Gastrocnemius medialis (tissue), 4 donors: ENCODE measurements at places on chromosomes 11 and 22. TPM values are rescaled to one million over a fixed set of nuclear protein-coding genes. Genes with fewer than 3 reads are reported as not detected.

GRCh38 chr22:49026494-49027367 lies 800.9 kb downstream of the BRD1 start:
- no peaks in the 10 kb centered on the region for H3K4me1 ChIP-seq
- H3K27ac ChIP-seq = no peak overlapping the region
- H3K4me3 ChIP-seq = no peak overlapping the region
- DNase-seq = no peak

DNA sequence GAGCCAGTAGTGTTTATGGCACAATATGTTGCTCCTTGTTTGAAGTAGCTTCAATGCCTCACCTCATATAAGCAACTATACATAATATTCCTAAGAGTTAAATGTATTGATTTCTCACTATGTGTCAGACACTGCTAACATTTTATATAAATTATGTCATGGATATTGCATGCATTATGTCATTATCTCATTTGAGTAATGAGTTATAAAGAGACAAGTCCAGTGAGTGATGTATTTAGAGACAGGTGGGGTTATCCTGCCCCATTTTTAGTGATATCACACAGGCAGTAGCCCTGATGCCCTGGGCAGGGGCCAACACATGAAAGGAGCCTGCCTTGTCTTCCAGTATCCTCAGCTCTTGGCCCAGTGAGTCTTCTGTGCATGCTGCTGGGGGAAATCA lies 247.0 kb upstream of the SESN3 start:
- no peak overlapping the region for H3K27ac ChIP-seq
- H3K4me3 ChIP-seq = no peak overlapping the region
- no peaks in the 10 kb centered on the region for H3K4me1 ChIP-seq

DNA sequence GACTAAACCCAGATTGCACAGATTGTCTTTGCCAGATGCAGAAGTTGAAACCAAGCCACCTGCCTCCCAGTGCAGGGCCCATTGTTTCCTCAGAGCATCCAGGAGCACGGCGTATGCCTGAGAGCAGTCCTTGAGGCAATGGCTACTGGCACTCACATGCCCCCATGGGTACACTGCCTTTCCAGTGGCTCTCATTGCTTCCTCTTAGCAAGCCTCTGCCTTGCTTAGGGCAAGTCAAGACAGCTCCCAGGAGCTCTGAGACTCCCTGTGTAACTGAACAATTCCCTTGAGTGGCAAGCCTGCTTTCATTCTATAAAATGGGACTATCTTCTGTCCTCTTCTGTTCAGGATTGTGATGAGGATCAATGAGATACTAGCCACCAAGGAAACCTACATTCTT lies 4.1 kb downstream of the SYTL2 start:
- H3K27me3 ChIP-seq = no peaks in the 10 kb centered on the region
- DNase-seq = no peak

GRCh38 chr11:29756871-29757270 lies 260.0 kb downstream of the KCNA4 start:
- H3K4me1 ChIP-seq = no peaks in the 10 kb centered on the region
- DNase-seq = no peak
- H3K27me3 ChIP-seq = no peaks in the 10 kb centered on the region
- H3K36me3 ChIP-seq = no peaks in the 10 kb centered on the region

DNA sequence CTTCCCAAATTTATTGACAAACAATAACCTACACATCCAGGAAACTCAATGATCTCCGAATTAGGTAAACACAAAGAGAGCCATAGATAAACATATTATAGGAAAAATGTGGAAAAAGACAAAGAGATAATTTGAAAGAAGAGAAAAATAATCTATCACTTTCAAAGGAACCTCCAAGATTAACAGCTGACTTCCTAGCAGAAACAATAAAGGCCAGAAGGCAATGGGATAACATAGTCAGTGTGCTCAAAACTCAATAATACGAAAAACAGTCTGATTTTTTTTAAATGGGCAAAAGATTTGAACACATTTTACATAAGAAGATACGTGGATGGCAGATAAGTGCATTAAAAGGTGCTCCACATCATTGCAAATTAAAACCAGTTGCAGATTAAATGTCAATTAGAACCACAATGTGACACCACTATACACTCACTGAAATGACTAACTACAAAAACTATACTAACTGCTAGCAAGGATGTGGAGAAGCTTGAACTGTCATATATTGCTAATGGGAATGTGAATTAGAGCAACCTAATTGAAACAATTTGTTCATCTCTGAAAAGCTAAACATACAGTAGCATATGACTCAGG lies 300.4 kb downstream of the TMEM135 start:
- DNase-seq = no peak
- H3K27ac ChIP-seq = no peak overlapping the region
- no peaks in the 10 kb centered on the region for H3K36me3 ChIP-seq

DNA sequence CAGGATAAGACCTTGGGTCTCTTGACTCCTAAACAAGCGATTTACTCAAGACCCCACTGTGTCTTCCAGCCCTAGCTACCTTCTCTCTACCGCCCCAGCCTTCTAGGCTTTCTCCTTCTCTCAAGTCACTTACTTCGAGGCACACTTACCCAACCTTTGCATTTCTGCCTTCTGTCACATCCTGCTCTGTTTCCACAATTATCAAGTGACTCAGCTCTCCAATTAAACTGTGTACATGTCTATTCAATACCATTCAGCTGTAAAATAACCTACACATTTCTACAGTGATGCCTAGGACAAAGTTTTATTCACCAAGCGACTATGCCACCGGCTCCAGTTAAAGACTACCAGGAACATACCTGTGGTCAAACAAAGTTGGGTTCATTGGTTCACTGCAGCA lies 69.0 kb downstream of the LARGE1 start:
- no peaks in the 10 kb centered on the region for H3K36me3 ChIP-seq
- H3K27me3 ChIP-seq = no peaks in the 10 kb centered on the region
- no peak for DNase-seq
- peak overlapping the region; percentile 10 for H3K27ac ChIP-seq
- no peak overlapping the region for H3K4me3 ChIP-seq
- H3K4me1 ChIP-seq = peaks cover 37% of the 10 kb centered on the region

DNA sequence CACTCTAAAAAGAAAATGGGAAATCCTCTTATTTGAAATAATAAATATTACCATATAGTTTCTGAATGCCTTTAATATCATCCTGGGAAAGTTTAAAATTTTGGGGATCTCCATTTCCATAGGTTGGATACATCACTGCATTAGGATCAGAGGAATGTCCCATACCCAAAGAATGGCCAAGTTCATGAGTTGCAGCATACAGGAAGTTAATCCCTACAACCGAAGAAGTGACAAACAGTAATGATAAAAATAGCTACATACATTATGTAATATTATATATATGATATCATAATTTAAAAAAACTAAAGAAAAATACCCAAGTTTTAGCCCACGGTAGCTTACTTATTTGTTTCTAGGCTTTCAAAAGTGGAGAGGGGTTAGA lies 7.4 kb downstream of the MMP7 start:
- H3K4me1 ChIP-seq = no peaks in the 10 kb centered on the region
- H3K36me3 ChIP-seq = no peaks in the 10 kb centered on the region
- H3K27ac ChIP-seq = no peak overlapping the region
- DNase-seq = no peak

DNA sequence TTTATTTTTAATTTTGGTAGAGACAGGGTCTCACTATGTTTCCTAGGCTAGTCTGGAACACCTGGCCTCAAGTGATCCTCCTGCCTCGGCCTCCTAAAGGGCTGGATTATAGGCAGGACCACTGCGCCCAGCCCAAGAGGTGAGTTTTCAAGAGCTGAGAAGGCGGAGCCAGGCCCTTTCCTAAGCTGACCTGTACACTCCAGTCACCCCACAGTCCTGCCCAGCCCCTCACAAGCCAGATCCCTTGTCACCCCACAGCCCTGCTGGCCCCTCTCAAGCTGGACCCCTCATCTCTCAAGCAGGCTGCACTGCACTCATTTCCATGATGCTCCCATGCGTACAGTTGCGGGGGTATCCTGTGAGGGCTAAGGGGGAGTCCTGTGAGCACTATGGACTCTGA lies 2.9 kb downstream of the DENND6B start:
- peaks cover 7% of the 10 kb centered on the region for H3K4me1 ChIP-seq
- no peak for DNase-seq
- H3K36me3 ChIP-seq = no peaks in the 10 kb centered on the region
- H3K27ac ChIP-seq = no peak overlapping the region

DNA sequence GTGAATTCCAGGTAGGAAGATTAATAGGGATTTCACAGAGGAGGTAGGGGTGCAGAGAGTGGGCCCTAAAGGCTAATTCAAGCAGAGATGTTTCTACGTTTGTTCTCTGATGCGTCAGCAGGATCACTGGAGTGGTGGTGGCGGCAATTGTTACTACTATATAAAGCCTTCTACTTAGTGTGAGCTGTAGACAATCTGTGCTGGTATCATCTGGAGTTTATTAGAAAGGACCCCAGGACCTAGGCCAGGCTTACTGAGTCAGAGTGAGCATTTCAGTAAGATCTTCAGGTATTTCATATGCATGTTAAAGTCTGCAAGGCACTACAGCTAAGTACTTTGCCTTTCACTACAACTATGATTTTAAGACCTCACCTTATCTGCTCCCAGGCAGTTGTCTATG lies 59.5 kb downstream of the USP35 start:
- no peak overlapping the region for H3K4me3 ChIP-seq
- no peaks in the 10 kb centered on the region for H3K27me3 ChIP-seq
- H3K36me3 ChIP-seq = peaks cover 5% of the 10 kb centered on the region
- H3K27ac ChIP-seq = no peak overlapping the region

Gene CSTF3
- total RNA-seq = 8.2 TPM

GRCh38 chr11:93289782-93290463 lies 40.6 kb upstream of the DEUP1 start:
- H3K4me3 ChIP-seq = no peak overlapping the region
- no peaks in the 10 kb centered on the region for H3K27me3 ChIP-seq
- H3K36me3 ChIP-seq = no peaks in the 10 kb centered on the region
- no peak for DNase-seq

Gene BACE1-AS
- total RNA-seq = 12.5 TPM

DNA sequence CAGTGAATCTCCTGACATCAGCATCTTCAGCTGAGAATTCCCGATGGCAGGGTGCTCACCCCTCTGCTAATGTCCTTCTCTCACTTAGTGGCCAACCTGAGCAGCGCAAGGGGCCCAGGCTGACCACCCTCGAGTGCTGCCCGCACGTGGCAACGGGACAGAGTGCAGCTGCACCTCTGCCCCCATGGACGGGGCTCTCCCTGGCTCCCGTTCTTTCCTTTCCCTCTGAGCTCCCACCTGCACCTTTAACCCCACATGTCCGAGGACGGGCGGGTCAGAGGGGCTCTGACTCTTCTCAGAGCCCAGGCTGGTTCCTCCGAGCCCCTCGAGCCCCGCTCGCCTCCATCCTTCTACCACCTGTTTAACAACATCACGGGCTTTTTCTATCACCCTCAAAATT lies 19.8 kb downstream of the MOB2 start:
- no peaks in the 10 kb centered on the region for H3K27me3 ChIP-seq
- no peak overlapping the region for H3K27ac ChIP-seq
- no peak overlapping the region for H3K4me3 ChIP-seq
- no peaks in the 10 kb centered on the region for H3K4me1 ChIP-seq
- H3K36me3 ChIP-seq = no peaks in the 10 kb centered on the region

DNA sequence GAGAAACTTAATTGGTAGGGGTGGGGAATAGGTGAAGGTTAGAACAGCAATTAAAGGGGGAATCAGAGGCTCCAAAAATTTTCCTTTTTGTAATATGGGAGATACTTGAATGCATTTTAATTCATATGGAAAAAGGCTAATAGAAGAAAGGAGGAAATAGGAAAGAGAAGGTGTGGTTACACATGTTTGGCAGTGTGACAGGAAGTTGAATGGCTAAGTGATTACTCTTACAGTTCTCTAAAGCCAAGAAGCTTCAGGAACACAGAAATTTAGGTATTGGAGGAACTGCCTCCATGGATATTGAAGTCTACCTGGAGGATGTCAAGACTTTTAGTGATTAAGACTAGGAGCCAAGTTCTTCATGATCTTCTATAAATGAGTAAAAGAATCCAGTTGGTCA lies 6.3 kb downstream of the NXPE2 start:
- no peaks in the 10 kb centered on the region for H3K27me3 ChIP-seq
- DNase-seq = no peak
- no peak overlapping the region for H3K27ac ChIP-seq
- no peaks in the 10 kb centered on the region for H3K36me3 ChIP-seq
- no peaks in the 10 kb centered on the region for H3K4me1 ChIP-seq

Gene CNTF
- 3.2 TPM for total RNA-seq

DNA sequence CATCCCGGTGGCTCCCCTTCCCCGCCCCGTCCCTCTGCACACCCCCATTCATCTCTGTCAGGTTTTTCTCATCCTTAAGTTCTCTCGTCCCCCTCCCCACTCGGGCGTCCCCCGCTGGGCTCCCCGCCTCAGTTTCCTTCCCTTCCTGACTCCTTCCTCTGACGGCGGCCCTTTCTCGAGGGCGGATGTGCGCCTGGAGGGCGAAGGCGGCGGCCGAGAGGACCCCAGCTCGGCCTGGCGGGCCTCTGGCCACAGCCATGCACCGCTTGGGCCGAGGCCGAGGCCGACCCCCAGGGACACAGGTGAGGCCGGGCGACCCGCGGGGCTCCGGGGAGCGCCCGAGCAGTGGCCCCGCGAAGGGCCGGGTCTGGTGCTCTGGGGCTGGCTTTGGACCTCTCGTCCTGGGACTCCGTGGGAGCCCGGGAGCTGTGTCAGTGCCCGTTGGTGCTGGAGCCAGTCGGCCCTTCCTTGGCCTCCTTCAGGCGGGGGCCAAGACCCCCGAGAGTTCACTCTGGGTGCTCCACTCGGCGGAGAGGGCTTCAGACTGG lies 2.9 kb downstream of the PHLDB1 start:
- no peaks in the 10 kb centered on the region for H3K36me3 ChIP-seq
- H3K4me1 ChIP-seq = peaks cover 9% of the 10 kb centered on the region
- peak overlapping the region; percentile 77 for H3K4me3 ChIP-seq
- no peak for DNase-seq
- peak overlapping the region; percentile 91 for H3K27ac ChIP-seq

DNA sequence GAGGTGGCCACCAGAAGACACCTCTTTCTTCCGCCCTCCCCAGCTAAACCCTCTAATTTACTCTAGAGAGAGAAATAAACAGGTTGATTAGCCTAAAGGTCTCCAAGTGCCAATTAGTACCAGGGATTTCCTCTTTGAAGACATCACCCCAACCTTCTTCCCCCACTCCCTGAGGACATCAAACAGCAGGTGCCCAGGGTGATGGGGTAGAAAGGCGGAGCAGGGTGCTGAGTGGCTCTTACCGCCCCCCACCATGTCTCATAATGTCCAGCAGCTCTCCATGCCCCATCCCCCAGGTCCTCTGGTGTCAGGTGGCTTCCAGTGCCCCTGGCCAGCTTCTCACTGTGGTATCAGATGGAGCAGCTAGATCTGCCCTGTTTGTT lies 5.3 kb upstream of the GNAZ start:
- no peak for DNase-seq
- H3K4me1 ChIP-seq = no peaks in the 10 kb centered on the region
- H3K36me3 ChIP-seq = no peaks in the 10 kb centered on the region
- no peak overlapping the region for H3K27ac ChIP-seq
